ENCODE measurements at places on chromosomes 2 and 18. TPM values are rescaled to one million over a fixed set of nuclear protein-coding genes. Genes with fewer than 3 reads are reported as not detected.

Gene OR6B2
- not detected for total RNA-seq

DNA sequence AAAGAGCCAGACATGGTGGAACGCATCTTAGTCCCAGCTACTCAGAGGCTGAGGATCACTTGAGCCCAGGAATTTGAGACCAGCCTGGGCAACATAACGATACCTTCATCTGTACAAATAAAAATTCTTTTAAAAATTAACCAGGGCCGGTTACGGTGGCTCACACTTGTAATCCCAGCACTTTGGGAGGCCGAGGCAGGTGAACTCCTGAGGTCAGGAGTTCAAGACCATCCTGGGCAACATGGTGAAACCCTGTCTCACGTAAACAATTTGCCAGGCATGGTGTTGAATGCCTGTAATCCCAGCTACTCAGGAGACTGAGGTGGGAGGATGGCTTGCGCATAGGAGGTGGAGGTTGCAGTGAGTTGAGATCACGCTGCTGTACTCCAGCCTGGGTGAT is 25.8 kb upstream of the KCNG3 start:
- H3K27me3 ChIP-seq, result no peaks in the 10 kb centered on the region
- no peak for DNase-seq
- H3K27ac ChIP-seq, result no peak overlapping the region
- H3K36me3 ChIP-seq, result no peaks in the 10 kb centered on the region

- peaks cover 5% of the 10 kb centered on the region for H3K4me1 ChIP-seq
- no peak for DNase-seq
- no peak overlapping the region for H3K4me3 ChIP-seq
Observed at GRCh38 chr2:151972241-151973012, 126.4 kb downstream of the CACNB4 start.

Gene SYT4
- total RNA-seq, result not detected

Gene DAPL1
- total RNA-seq, result not detected

- no peaks in the 10 kb centered on the region for H3K4me1 ChIP-seq
- H3K27ac ChIP-seq, result no peak overlapping the region
- no peak overlapping the region for H3K4me3 ChIP-seq
- no peaks in the 10 kb centered on the region for H3K27me3 ChIP-seq
- no peak for DNase-seq
Observed at GRCh38 chr2:4938206-4938605, 754.0 kb upstream of the SOX11 start.

GRCh38 chr18:56702946-56703345 is 51.8 kb downstream of the WDR7 start:
- no peaks in the 10 kb centered on the region for H3K4me1 ChIP-seq
- no peaks in the 10 kb centered on the region for H3K27me3 ChIP-seq
- no peak overlapping the region for H3K4me3 ChIP-seq
- no peak overlapping the region for H3K27ac ChIP-seq
- H3K36me3 ChIP-seq, result no peaks in the 10 kb centered on the region
- DNase-seq, result no peak

Measured in naive thymus-derived CD8-positive, alpha-beta T cell (primary cell).